ENCODE measurements at places on chromosomes 16 and 17.

- H3K4me3 ChIP-seq: no peak overlapping the region
- H3K4me1 ChIP-seq: no peaks in the 10 kb centered on the region
- no peak for DNase-seq
- no peak overlapping the region for H3K27ac ChIP-seq
- no peaks in the 10 kb centered on the region for H3K27me3 ChIP-seq
Observed at GRCh38 chr16:59748531-59748930, 1014.4 kb upstream of the GOT2 start.

GRCh38 chr16:49455991-49456745, 82.6 kb downstream of the C16orf78 start:
- H3K4me1 ChIP-seq: no peaks in the 10 kb centered on the region
- no peaks in the 10 kb centered on the region for H3K27me3 ChIP-seq
- no peak overlapping the region for H3K27ac ChIP-seq
- no peak for DNase-seq

- no peaks in the 10 kb centered on the region for H3K36me3 ChIP-seq
- no peaks in the 10 kb centered on the region for H3K4me1 ChIP-seq
- no peaks in the 10 kb centered on the region for H3K27me3 ChIP-seq
- no peak overlapping the region for H3K4me3 ChIP-seq
- H3K27ac ChIP-seq: no peak overlapping the region
Observed at GRCh38 chr17:54876656-54877195, 23.9 kb upstream of the TOM1L1 start.

- H3K27me3 ChIP-seq: no peaks in the 10 kb centered on the region
- H3K4me3 ChIP-seq: peak overlapping the region; percentile 99
Observed at GRCh38 chr16:28846933-28847273, 755 bp upstream of the TUFM start.

Measured in ovary (tissue), 10 donors.